Epithelial cell of proximal tubule (primary cell): ENCODE measurements at places on chromosomes 3 and 15.

GRCh38 chr15:48393645-48394506, 62.6 kb downstream of the DUT start:
- DNase-seq: no peak

- no peak for DNase-seq
These were observed 21.2 kb upstream of the PIGZ start for GRCh38 chr3:196989721-196990262.

DNA sequence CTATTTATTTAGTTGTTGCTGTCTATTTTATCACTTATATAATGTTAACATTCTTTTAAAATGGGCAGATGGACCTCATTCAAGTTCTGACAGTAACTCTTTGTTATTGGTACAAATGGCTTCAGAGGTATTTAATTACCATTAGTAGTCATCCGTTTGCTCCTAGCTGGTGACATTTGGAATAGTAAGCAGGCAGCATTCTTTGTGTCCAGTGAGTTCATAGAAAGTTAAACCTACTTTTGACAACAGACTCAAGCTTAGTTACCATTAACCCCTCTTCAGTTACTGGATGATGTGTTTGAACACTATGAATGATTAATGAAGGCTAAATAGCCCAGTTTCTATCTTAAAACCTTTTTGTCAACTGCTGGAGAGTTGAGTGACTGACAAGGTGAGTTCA, 500.7 kb upstream of the ATP11B start:
- peak; percentile 19 for DNase-seq

DNA sequence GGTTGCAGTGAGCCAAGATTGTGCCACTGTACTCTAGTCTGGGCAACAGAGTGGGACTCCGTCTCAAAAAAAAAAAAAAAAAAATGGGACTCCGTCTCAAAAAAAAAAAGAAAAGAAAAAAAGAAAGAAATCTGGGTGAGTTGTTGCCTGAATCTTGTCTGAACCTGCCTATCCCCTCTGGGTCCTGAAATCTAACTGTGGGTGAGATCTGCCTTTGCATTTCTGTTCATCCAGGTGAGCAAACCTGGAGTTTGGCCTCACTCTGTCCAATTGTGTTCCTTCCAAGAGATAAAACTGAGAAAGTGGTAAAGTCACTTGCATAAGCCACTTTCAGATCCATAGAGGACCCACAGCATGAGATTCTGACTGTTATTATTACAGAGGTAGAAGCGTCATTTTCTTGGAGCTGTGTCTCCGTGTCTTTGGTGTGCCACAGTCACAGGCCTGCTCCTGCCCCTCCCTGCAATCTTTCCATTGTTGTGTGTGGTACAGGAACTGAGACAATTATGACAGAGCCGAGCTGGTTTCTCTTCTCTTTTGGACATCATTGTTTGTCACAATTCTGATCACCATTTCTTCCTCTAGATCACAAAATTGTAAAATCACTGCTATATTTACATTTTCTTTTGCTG, 235.9 kb downstream of the LPP start:
- no peak for DNase-seq

- no peak for DNase-seq
These were observed 26.3 kb downstream of the FAN1 start for GRCh38 chr15:30929982-30930381.

DNA sequence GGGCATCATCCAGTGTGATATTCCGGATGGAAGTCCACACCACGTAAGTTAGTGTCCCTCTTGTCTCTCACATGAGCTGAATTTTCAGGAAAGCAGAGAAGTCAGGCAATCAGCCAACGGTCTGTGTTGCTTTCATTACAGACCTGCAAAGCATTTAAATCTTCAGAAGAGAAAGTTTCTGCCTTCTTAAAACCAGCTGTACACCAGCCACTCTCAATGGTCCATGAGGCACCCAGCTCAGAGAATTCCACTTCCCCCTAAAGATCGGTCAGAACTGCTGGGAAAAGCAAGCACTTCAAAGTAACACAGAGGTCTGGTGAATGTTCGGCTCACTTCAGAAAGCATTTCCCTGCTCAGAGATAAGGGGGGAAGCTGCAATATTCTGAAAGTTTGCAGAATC, 903.7 kb downstream of the EPHA3 start:
- no peak for DNase-seq

DNA sequence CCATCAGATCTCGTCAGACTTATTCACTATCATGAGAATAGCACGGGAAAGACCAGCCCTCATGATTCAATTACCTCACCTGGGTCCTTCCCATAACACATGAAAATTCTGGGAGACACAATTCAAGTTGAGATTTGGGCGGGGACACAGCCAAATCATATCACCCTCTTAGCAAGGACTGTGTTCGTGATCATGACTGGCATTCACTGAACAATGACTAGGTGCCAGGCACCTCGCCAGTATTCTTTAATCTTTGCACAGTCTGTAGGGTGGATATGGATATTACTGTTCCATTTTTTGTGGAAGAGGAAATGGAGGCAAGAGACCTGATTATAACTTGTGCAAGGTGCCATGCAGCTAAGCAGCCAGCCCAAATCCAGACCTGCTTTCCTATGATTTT, 77.5 kb downstream of the IGF1R start:
- DNase-seq: no peak

GRCh38 chr3:15470261-15470660, 42.9 kb downstream of the EAF1 start:
- DNase-seq: no peak

DNA sequence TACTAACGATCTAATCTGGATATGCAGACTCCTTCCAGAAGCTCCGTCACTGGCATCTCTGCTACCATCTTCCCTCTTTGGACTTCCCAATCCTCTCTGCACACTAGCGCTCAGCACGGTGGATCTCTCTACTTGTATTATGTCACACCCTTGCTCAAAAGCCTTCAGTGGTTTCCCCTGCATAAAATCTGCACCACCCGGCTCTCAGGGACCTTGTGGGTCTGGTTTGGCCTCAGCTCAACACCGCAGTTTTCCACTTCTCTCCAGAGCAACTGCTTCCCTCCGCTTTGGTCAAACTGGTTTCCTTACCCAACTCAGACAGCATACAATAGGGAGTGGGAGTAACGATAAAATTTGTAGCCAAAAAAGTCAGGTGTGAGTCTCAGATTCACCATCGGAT, 30.7 kb upstream of the HES1 start:
- no peak for DNase-seq

DNA sequence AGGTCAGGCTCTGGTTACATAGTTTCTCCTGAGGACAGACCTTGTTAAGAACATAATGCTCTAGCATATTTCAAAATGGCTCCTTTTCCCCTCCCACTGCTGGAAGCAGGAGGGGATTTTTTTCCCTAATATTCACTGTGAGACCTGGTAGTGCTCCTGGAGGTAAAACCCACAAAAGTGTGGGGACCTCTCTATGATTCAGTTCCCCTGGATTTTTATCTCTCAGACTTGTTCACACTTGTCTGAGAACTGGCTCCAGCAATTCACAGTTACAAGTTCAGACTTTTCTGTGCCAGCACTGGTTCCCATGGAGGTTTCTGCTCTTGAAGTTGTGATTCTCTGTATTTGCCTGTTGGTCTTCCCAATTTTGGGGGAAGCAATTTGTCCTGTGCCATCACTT, 36.3 kb upstream of the PCOLCE2 start:
- no peak for DNase-seq

GRCh38 chr15:79769933-79770759, 126.7 kb downstream of the MTHFS start:
- no peak for DNase-seq

- no peak for DNase-seq
These were observed 35.8 kb upstream of the SLC6A11 start for GRCh38 chr3:10780243-10780642.

- DNase-seq: no peak
These were observed 118.3 kb downstream of the GALK2 start for GRCh38 chr15:49288391-49288790.

- no peak for DNase-seq
These were observed 34.0 kb upstream of the TRPM1 start for GRCh38 chr15:31135523-31135922.

DNA sequence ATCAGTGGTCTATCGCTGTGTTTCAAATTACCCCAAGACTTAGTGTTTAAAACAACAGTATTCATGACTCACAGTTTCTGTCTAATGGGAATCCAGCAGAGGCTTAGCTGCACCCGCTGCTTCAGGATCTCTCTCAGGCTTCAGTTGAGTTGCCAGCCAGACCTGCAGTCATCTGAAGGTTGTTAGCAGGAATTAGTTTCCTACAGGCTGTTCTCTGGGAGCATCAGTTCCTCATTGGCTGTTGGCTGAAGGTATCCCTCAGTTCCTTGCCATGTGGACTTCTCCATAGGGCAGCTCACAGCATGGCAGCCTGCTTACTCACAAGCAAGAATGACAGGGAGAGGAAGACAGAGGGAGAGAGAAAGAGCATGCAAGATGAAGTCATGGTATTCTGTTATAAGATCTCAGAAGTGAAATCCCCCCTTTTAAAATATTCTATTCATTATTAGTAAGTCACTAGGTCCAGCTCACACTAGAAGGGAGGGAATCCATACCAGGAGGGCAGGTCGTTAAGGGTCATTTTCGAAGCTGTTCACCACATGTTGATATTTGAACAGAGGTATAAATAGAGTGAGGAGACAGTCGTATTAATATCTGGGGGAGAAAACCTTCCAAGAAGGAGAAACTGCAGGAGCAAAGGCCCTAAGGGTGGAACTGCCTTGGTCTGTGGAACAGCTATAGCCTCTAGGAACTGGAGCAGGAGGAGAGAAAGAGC, 473.9 kb upstream of the PPP2R3A start:
- no peak for DNase-seq

DNA sequence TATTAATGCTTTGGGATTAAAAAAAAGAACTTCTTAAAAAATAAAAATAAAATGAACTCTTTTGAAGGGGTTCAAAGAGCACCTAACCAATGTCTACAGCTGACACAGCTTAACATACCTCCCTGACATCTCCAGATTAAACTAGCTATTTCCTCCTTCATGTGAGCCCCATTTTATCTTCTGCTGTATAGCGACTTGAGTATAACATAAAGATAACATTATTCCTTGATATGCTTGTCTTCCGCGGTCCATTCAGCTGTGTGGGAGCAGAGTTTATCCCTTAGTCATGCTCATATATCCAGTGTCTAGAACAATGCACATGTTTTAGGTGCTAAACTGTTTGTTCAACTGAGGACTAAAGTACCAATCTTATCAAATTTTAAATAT, 7.8 kb upstream of the CHRM5 start:
- DNase-seq: no peak

DNA sequence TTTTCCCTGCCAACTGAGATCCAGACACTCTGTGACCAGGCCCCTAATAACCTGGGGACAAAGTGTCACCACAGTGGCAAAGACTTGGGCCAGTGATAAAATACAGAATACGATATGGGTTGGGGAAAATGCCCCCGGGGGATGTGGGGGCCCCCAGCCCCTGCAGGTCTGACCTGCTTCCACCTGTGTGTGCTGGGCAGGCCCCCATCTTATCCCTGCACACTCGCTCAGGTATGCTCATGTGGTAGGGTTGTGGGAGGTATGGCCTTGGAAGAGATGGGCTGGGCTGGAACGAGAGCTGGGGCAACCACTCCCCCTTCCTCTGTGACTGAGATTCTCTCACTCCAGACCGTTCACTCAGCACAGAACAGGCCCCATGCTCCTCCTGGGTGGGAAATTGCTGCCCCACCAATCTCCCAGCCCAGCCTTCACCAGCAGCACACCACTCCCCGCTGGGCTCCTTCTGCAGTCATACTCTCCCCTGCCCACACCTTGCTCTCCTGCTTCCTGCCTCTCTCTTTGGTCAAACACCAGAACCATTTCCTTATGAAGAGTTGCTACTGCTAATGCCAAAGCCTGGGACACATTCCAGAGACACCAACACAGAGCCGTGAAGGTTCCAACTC, 9.6 kb upstream of the CPEB1 start:
- DNase-seq: no peak

- no peak for DNase-seq
These were observed at the start of gene SCN5A for GRCh38 chr3:38649500-38650247. SCN5A (minus strand) TSS chr3:38649687; CDS start chr3:38633307, 16,380 bp downstream.

- DNase-seq: no peak
These were observed 8.6 kb downstream of the TFRC start for GRCh38 chr3:196073255-196073753.

GRCh38 chr3:192422321-192422996, 304.9 kb downstream of the FGF12 start:
- DNase-seq: no peak

DNA sequence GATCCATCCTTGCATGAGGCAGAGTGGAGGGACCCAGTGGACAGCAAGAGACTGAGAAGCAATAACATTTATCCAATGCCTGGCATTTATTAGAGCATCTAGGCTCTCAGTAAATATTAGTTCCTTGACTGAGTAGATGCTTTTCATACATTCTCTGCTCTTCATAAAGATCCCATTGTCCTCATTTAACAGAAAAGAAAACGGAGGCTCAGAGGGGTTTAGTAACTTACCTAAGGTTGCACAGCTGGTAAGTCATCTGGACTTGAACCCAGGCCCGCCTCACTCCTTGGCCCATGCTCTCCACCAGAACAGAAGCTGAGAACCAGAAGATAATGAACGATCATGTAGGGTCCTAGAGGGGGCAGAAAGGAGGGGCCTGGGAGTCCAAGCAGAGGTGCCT, 52.2 kb upstream of the SEC22A start:
- DNase-seq: no peak

DNA sequence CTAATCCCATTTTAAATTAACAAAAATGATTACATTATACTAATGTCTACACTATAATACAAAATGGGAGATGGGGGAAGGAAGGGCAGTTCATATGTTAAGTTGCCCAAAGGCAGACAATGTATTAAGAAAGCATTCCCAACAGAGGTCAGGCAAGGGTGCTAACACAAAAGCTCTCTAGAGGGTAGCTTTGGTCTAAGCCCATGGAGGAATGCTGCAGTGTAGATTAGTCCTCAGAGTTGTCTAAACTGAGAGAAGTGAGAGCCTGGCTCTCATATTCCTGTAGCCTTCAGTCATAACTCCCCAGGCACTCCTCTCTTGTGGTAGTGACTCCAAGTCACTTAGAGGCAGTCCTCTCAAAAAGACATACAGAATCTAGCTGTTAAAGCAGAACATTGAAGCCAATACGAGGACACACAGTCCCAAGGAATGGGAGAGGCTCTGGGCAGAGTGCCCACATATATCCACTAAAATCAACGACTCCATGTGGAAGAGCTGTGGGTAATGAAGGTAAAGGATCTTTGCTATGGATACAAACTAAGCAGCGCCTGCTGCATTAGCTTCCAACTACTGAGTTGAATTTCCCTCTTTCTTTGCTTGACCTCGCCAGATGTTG, 14.5 kb downstream of the NEK10 start:
- DNase-seq: no peak

DNA sequence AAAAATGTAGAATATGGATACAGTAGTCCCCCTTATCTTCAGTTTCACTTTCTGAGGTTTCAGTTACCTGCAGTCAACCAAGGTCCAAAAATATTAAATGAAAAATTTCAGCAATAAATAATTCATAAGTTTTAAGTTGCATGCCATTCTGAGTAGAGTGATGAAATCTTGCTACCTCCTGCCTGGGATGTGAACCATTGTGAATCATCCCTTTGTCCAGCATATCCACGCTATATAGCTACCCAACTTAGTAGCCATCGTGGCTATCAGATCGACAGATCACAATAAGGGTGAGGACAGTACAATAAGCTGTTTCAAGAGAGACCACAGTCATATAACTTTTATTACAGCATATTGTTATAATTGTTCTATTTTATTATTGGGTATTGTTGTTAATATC, 1.2 kb upstream of the LARS2 start:
- DNase-seq: no peak

- no peak for DNase-seq
These were observed 65.1 kb upstream of the EPHA3 start for GRCh38 chr3:89042236-89042835.

GRCh38 chr3:98561727-98562521, 30.1 kb downstream of the GPR15 start:
- no peak for DNase-seq

- DNase-seq: no peak
These were observed 111.6 kb downstream of the AQP9 start for GRCh38 chr15:58249646-58250312.
